ENCODE measurements at places on chromosomes 12 and 14.

- DNase-seq, result peak; percentile 37
Measured at GRCh38 chr12:88401155-88401554, 179.1 kb downstream of the KITLG start.

- DNase-seq, result no peak
Measured at GRCh38 chr12:78004249-78005093, 173.8 kb downstream of the NAV3 start.

DNA sequence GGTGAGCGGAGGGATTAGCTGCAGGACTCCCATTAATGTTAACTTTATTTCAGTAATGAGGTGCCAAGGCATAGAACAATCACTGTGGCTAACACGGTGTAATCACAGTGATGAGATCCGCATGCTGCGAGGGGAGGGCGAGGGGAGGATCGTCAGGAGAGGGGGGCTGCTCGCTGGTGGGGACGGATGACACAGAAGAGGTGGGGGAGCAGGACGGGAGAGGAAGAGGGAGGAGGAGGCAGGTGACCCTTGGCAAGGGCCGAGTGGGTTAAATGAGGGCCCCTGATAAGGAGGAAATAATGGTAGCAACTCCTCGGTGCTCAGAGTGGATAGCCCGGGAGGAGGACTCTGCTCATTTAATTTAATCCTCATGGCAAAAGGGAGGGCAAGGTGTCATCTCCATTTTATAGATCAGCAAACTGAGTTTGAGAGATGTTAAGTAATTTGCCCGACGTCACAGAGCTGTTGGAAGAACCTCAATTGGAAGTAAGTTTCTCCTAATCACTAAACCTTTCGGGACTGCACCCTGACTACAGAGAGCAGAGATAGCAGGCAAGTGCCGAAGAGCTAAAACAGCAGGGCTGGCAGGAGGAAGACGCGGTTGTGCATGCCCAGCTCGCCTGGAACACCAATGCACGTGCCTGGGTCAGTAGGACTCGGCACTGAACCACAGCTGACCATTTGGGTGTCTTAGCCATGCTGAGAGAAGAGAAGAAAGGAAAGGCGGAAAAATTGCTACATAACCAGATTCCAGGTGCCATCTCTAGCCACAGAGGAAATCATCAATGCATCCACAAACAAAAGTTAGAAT is 43.0 kb downstream of the SPRING1 start:
- no peak for DNase-seq

DNA sequence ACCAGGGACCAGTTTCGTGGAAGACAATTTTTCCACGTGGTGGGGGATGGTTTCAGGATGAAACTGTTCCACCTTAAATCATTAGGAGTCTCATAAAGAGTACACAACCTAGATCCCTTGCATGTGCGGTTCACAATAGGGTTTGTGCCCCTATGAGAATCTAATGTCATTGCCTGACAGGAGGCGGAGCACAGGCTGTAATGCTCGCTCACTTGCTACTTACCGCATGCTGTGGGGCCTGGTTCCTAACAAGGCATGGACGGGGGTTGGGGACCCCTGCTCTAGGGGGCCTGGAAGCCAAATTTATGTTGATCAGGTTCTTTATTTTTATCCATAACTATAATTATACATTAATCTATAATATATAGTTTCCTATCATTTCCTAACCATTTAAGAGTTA is 315.3 kb downstream of the MED13L start:
- no peak for DNase-seq

GRCh38 chr12:42744539-42745182 is 155.1 kb upstream of the PRICKLE1 start:
- peak; percentile 52 for DNase-seq

- no peak for DNase-seq
Measured at GRCh38 chr12:130482448-130482847, 144.8 kb downstream of the PIWIL1 start.

- DNase-seq, result peak; percentile 86
Measured at GRCh38 chr12:2752676-2753371, 41.9 kb upstream of the FKBP4 start.

DNA sequence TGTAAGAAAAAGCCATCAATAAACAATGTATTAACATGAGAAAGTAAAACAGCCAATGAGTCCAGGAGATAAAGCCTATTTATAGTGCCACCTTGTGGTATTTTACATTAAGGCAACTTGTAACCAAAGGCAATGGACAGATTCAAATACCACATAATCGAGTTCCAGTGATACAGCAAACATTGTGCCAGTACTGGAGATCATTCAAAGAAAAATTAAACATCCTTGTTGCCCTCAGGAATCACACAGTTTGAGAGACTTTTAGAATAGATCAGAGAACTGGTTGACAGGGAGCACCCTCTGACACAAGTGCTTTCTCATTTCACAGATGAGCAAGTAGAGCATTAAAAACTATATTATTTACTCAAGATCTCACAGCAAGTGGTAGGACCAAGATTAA is 98.1 kb downstream of the DDHD1 start:
- peak; percentile 81 for DNase-seq

- peak; percentile 56 for DNase-seq
Measured at GRCh38 chr14:65206448-65207096, 104.3 kb upstream of the MAX start.

DNA sequence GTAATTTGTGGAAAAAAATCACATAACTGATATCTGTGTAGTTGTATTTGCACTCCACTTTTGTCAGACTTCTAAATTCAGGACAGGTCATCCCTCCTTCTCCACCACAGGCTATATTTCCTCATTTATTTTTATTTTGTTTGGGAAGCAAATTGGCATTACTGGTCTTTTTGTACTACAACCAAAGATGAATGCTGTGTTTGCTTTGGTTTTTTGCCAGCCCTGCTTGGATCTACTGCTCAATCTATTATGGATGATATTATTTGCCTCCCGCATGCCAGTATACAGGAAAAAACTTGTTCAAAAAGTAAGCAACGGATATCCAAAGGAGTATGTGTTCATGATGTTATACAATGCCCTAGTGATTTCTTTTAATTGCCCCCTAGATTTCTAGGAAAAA is 948.8 kb downstream of the TRHDE start:
- DNase-seq, result no peak

DNA sequence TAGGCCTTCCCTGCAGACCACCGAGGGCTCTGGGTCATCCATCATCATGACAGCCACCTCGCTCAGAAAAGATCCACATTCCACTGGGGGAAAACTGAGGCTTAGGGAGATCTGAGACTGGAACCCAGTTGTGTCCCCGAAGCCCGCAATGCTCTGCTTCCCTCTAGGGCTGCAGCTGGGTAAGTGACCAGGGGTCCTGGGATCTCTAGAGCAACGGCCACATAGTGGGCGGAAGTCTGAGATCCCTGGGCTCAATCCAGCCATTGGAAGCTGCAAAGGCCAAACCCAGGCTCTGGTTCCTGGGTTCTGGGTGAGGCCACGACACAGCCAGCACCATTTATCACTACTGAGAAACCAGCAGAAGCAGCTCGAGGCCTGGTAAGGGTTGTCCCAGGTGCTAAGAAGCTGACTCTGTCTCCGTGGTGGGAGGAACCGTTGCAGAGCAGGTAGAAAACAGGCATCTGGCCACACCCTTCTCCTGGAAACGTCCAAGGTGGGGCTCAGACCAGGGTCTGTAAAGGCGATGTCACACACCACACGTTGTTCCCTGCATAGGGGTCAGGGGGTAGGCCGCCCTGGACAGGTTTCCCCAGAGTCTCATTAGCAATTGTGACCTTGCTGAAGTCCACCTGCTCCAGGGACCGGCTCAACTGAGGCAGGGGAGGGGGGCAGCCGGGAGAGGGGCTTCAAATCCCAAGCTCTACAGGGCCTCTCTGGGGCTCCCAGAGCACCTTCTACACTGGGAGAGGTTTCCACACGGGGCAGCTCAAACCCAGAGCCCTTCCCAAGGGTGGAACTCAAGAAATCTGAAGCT is 38.6 kb downstream of the BCL11B start:
- no peak for DNase-seq

DNA sequence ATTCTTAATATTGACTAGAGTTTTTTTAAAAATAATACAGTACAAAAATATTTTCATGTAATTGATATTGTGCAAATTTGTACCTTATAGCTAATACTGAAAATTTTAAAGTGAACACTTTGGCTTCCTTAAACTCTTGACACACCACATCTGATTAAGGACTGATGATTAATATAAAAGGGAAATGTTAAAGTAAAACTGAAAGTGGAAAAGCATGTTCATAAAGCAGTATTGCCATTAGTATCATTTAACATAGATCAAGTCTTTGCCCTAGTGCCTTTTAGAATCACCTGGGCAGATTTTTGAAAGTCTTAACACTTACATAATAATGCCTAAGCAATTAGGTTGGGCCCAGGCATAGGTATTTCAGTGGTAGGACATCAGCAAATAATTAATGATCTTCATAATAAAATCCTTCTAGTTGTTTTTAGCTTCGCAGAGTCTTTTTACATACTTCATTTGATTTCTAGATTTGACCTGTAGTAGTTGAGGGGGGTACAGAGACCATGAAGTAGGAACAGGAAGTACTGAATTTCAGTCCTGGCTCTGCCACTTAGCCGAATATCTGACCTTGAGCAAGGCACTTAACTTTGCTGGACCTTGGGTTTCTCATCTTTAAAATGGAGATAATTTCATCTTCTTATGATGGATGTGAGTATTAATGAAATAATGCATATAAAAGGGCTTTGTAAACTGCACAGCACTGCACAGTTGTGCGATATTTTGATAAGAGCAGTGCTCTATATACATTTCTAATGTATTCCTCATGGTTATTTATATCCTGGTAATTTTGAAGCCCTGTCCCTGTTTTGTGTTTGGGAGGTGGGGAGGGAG is 43.7 kb downstream of the MARK3 start:
- no peak for DNase-seq

GRCh38 chr14:74641601-74642391 is 29.8 kb upstream of the LTBP2 start:
- peak; percentile 79 for DNase-seq

DNA sequence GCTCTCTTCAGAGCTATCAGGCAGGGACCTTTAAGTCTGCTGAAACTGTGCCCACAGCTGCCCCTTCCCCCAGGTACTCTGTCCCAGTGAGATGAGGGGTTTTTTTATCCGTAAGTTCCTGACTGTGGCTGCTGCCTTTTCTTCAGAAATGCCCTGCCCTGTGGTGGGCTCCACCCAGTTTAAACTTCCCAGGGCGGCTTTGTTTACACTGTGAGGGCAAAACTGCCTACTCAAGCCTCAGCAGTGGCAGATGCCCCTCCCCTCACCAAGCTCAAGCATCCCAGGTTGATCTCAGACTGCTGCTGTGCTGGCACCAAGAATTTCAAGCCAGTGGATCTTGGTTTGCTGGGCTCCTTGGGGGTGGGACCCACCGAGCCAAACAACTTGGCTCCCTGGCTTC is 46.9 kb upstream of the SLC16A7 start:
- DNase-seq, result no peak

DNA sequence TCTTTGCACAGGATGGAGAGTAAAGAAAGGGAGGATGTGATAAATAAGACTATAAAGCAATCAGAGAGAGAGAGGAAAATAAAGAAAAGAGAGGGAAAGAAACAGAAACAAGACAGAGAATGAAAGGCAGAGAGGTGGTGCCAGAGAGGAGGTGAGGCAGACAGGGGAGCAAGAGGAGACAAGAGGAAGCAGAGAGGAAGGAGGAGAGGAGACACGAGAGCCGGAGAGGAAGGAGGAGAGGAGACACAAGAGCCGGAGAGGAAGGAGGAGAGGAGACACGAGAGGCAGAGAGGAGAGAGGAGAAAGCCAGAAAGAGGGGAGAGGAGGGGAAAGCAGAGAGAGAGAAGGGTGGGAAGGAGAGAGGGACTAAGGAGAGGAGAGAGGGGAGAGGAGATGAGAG is 125.2 kb downstream of the PAPOLA start:
- no peak for DNase-seq

- DNase-seq, result peak; percentile 58
Measured at GRCh38 chr14:89304972-89305703, 111.9 kb downstream of the FOXN3 start.

GRCh38 chr14:105083926-105084685 is 18.9 kb upstream of the GPR132 start:
- DNase-seq, result no peak

DNA sequence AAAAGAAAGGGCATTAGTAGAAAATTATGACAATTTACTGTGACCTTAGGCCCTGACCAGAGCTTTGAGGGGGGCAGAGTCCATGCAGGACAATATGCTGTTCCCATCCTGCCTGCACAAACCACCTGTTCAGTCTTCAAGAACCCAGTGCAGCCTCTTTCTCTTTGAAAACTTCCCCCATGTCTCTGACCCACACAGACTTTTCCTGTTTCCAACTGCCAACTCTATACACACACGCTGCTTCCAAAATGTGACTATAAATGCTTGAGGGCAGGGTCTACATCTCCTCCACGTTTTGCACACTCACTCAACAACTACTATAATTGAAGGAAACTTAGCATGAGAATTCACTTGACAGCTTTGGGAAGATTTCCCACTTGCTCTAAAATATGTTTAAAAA is 36.6 kb upstream of the SYCP3 start:
- DNase-seq, result no peak

DNA sequence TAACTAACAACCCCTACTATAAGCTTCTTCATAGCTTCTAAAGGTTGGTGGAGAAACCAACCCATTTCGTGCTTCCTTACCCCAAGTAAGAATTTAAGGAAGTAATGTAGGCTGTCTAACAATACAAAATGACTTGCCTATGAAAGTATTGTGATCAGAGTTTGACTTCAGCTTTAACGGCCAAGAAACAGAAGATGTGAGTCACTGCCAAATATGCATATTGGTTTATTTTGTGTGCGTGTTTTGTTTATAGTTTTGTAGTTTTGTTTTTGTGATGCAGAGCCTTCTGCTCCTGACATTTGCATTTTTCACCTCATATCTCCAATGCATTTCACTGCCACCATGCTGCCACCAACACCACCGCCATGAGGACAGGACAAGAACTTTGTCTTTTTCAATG is 146.0 kb downstream of the FBXL14 start:
- DNase-seq, result no peak

GRCh38 chr12:89373763-89374572 is 21.7 kb upstream of the DUSP6 start:
- DNase-seq, result peak; percentile 88

- peak; percentile 76 for DNase-seq
Measured at GRCh38 chr14:101001311-101002069, 98.0 kb upstream of the RTL1 start.

DNA sequence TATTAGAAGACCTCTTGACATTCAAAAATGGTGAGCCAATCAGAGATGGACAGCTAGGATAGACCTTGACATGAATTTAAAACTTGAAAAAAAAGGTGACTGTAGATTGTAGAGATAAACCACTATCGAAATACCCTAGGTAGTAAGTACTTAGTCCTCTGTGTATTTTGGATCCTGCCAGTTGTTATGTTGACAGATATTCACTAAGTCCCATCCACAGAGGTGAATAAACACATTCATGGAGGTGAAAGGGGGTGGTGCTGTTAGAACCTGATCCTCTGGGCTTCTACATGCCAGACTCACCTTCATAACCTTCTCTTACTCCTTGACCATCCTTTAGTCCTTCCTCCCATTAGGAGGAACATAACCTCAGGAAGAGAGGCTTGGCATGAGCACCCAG is 72.3 kb downstream of the OTX2 start:
- DNase-seq, result no peak

- no peak for DNase-seq
Measured at GRCh38 chr12:3243376-3244084, 166.4 kb downstream of the TSPAN9 start.

GRCh38 chr12:113428482-113428881 is 6.3 kb downstream of the SDSL start:
- DNase-seq, result no peak

Measured in foreskin fibroblast (primary cell).